ENCODE measurements at places on chromosomes 5 and 9.

GRCh38 chr9:35690614-35691333, 1.0 kb upstream of the TPM2 start:
- DNase-seq, result no peak

DNA sequence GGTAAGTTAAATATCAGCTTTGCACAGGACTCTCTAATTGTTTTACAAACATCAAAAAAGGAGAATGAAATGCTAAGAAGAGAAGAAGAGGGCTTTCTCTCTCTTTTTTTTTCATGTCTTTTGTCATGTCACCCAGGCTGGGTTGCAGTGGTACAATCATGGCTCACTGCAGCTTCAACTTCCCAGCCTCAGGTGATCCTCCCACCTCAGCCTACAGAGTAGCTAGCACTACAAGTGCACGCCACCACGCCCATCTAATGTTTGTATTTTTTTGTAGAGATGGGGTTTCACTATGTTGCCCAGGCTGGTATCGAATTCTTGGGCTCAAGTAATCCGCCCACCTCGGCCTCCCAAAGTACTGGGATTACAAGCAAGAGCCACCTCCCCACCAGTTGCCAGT, 18.6 kb downstream of the SERINC5 start:
- no peak for DNase-seq

DNA sequence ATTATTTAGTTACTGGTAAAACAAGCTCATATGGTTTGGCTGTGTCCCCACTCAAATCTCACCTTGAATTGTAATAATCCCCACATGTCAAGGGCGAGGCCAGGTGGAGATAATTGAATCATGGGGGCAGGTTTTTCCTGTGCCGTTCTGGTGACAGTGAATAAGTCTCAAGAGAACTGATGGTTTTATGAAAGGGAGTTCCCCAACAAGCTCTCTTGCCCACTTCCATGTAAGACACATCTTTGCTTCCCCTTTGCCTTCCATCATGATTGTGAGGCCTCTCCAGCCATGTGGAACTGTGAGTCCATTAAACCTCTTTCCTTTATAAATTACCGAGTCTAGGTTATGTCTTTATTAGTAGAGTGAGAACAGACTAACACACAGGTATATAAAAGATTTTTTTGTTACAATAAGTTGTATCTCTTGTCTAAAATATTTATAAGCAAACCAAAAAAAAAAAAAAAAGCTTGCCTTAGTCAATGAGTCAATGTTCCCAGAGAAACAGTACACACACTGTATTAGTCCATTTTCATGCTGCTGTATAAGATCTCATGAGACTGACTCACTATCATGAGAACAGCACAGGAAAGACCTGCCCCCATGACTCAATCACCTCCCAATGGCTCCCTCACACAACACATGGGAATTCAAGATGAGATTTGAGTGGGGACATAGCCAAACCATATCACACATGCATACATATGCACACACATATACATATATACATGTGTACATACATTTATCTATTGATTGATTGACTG, 138.3 kb downstream of the BASP1 start:
- no peak for DNase-seq

DNA sequence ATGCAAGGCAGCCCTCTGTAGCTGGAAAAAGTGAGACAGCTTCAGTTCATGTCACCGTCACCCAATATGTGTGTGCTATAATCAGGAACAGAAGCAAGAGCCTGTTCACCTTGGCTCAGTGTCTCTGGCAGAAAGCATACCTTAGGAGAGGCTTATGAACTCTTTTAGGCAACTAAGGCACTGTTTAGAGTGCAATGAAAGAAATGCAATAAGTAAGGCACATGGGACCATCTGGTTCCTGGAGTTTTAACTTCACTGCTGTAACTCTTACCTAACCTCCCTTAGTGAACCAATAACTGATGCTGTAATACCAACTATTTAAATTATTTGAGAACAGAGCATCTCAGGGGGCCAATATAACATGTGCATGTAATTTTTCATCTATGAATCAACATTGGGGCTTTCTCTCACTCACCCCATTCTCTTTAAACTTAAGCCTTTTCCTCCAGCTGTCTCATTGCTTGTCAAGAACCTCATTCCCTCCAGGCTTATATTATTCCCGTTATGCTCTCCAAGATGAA, 32.4 kb downstream of the C9 start:
- DNase-seq, result no peak

DNA sequence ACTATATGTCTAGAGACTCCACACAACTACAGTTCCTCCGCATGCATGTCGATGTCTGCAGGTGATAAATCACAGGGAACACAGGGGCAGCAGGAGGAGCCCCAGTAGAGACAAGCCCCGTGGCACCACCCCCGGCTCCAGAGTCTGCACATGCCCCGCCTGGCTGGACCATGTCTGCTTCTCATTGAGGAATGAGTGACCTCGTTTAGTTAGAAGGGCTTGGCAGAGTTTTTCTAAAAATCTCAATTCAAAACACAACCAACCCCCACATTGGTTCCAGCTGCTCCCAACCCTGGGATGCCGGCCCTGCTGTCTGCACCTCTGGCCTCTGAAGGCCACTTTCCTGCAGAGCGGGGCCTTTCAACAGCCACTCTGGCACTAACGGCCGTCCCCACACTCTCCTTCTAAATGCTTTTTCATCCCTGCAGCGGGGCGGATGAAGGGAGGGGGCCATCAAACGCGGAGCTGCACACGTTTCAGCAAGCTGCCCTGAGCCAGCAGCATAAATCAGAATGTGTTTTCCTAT, 106.3 kb downstream of the ROR2 start:
- no peak for DNase-seq

DNA sequence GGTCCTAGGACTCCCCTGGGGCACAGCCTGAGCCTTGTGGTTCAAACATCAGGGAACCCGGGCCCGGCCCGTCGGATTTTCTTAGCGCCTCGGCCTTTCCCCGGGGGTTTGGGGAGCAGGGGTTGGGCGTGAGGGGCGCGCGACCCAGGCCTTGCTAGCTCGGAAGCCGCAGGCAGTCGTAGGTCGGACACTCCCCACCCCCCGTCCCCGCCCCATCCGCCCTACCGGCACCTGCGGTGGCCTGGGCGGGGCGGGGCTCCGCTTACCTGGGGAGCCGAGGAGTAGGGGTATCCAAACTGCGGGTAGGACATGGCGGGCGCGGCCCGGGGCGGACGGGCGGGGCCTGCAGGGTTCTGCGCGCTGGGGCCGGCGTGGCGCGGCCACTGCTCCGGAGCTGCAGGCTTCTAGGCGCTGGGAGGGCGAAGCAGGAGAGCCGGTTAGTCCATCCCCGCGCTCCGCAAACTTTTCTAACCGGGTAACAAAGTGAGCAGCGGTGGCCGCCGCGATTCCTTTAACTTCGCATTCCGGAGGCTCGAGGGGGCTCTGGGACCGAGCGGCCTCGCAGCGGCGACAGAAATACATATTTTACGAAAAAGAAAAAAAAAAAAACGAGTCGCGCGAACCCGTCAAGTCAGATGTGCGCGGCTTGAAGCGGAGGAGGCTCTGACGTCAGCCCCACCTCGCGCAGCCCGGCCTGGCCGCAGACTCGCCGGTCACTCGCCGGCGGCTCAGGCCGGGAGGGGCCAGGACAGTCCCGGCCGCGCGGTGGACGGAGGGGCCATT, at the start of gene IRX4:
TSS of gene IRX4 (minus strand) at position 589 of the 783 bp plus-strand sequence. CDS start at position 311, 278 bp downstream.
- no peak for DNase-seq

DNA sequence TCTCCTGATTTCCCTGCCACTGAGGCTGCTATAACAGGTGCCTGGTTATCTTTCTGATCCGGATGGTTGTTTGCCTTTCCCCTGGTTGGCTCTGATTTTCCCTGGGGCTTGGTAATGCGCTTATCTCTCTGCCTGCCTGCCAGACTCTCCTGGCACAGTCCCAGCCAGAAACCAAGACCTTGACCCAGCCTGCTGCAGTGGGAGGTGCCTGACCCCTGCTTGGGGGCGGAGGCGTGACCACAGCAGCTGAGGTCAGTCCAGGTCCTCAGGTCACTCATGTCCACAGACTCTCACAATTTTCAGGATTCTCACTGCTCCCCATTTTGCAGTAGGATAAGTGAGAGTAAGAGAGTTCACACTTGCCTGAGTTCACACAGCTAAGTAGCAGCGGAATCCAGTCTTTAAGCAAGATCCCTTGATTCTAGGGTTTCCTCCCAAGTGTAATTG, 24.4 kb upstream of the SYNPO start:
- DNase-seq, result peak; percentile 32

GRCh38 chr9:137435980-137436760, 5.0 kb downstream of the ENTPD8 start:
- peak; percentile 90 for DNase-seq

GRCh38 chr9:68744426-68744825, 39.4 kb downstream of the PIP5K1B start:
- DNase-seq, result no peak

- no peak for DNase-seq
Observed at GRCh38 chr5:4023091-4023752, 427.6 kb downstream of the IRX1 start.
